Amygdala (tissue), 56 donors: ENCODE measurements at places on chromosomes 11 and 22.

DNA sequence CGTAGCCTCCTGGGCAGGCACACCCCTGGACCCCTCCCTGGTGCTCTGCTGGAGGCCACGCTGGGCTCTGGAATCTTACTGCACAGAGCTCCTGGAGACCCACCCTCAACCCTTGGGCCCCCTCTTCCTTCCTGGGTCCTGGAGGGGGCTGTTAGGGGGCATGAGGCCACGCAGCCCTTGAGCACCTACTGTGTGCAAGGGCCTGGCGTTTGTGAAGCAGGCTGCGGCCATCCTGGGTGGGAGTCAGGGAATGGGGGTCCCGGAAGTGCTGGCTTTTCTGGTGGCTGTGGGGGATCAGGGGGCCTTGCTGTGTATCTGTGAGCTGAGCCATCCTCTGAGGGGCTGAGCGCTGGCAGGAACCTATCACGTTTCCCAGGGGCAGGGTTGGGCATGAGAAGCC lies 40.9 kb upstream of the CCDC188 start:
- DNase-seq, result no peak

- DNase-seq, result no peak
Observed at GRCh38 chr11:77039491-77040400, 5.5 kb downstream of the B3GNT6 start.

DNA sequence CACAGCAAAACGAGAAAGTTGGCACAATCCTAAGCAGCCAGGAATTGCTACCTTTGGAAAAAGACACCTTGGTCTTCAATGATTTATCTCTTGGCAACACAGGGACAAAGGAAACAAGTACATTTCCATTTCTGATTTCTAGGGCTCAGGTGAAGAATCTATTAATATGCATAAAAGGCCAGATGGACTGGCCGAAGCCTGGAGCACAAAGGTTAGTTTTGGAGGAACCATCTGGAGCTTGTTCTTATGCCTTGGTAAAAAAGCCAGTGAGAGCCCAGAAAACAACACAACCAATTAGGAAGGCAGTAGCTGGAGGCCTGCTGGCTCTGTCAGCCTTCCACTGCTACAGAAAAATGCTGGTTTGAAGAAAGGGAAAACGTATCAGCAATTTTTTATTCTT lies 713.5 kb upstream of the API5 start:
- no peak for DNase-seq

- DNase-seq, result no peak
Observed at GRCh38 chr11:117037279-117037974, 60.8 kb downstream of the SIK3 start.

GRCh38 chr22:17990942-17991341 lies 33.4 kb downstream of the MICAL3 start:
- no peak for DNase-seq

GRCh38 chr11:66467034-66467659 lies 442 bp downstream of the PELI3 start:
- DNase-seq, result no peak

- no peak for DNase-seq
Observed at GRCh38 chr11:125256541-125257189, 92.1 kb downstream of the PKNOX2 start.

DNA sequence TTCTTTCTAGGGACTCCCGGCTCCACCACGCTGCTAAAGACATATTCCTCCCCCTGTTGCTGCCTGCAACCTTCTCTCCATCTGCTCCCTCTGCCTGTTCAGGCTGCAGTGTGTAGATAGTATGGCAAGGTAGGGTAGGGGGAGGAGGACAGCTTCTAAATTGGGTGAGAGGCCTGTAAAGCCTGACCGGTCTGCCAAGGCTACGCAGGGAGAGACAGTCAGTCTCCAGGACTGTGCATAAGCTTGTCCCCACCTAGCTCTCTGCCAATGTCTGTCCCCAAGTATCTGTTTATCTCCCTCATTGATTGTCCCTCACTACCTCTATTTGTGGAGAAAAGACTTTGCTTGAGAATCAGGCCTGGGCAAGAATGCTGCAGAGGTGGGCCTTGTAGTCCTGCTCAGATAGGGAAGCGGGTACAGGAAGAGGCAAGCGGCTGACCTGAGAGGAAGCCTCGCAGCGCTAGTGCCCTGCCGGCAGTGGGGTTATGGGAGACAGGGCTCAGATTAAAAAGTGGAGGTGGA lies 871 bp upstream of the SEZ6L start:
- no peak for DNase-seq

- DNase-seq, result no peak
Observed at GRCh38 chr22:27094633-27095308, 437.4 kb downstream of the MIAT start.

DNA sequence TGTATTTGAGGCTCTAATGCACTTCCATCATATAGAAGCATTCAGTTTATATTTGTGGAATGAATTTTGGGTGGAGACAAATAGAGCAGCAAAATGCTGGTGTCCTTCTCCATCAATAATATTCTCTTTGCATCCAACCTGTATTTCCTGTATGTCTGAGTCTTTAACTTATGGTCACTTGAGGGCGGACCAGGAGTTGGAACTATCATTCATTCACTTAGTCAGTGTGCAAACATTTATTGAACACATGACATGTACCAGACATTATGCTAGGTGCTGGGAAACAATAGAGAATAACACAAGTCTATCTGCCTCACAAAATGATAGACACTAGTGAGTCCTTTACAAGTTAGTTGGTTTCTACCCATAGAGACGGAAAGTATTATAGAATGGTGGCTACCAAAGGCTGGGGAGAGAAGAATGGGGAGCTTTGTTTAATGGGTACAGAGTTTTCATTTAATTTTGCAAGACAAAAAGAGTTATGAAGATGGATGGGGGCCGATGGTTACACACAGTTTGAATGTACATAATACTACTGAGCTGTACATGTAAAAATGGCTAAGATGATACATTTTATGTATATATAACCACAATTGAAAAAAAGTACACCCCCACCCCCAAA lies 4.6 kb upstream of the TMEM123 start:
- no peak for DNase-seq

DNA sequence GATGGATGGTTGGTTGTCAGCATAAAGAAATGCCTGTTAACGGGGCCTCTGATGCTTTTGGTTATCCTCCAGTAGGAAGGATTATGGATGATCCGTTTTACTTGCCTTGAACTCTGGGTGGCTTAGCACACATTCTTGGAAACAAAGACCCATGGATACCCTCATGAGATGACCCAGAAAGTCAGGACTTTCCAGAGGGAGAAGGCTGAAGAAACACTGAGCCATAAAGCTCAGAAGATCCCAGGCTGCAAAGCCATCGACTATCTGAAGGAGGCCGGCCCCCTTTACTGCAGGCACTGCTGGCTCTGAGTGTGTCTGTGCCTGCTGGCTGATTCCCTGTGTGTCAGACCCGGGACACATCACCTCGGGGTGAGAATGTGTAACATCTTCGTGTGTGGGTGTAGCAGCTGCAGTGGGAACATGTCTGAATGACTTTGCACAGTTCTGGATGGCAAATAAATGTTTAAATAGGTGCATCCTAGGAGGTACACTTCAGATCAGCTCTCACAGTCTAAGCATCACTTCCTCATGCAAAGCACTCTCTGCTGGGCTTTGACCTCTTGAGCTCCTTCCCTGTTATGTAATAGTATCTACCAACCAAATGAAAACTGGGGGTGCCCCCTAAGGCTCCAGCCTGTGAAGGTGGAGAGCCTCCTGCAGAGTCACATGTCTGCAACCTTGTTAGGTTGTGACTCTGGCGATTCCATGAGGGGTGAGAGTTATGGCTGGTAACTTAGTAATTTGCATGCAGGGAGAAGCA lies 1084.9 kb downstream of the TBC1D22A start:
- no peak for DNase-seq

DNA sequence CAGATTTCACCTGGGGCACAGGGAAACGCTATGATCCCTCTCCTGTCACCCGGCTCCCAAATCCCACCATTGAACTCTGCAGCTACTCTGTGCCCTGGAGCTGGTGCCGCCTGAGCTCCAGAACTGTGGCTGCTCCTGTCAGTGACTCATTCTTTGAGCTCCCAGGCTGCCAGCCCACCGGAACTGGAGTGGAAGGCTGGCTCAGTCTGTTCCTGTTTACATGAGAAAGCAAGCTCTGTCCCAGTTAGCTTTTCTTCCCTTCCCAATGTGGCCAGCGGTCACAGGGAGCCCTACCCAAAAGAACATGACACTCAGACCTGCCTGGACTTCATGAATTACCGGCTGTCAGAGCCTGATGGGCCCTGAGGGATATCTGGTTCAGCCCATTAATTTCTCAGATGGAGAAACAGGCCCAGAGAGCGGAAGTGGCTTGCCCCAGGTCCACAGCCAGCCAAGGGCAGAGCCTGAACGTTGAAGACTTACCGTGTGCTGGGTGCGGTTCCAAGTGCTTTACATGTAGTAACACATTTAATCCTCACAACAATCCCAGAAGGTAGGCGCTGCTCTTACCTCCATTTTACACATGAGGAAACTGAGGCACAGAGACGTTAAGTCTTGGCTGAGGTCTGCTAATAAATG lies 23.8 kb upstream of the IGSF22 start:
- DNase-seq, result no peak

DNA sequence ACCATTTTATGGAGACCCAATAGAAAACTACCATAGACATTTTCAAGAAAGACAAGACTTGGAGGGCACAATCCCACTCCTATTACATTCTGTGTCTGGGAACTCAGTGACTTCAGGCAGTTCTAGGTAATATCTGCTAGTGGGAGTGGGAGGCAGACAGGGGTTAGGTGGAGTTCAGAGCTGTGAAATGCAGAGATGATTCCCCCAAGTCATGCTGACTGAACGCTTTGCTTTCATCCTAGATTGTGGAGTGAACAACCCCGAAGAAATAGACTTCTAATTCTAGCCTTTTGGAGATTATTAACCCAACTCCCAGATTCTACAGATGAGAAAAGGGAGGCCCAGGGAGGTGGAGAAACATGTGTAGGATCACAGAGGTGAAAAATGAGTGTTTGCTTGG lies 437.8 kb upstream of the CADM1 start:
- DNase-seq, result no peak

DNA sequence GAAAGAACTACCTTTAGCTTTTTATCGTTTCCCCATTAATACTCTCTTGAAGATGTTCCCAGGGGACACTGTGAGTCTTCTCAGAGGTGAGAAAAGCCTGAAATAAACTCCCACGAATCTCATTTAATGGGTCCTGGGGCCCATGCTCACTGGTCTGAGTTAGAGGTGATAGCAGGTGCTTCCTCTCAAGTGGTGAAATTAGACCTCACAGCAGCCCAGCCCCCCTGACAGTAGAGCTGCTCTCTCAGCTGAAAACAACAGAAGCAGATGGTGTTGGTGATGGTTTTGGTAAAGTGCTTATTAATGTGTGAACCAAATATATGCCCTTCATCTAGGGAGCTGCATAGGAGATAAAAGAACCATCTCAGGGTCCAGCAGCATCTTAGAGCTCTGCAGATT lies 76.8 kb upstream of the VPREB1 start:
- DNase-seq, result no peak

DNA sequence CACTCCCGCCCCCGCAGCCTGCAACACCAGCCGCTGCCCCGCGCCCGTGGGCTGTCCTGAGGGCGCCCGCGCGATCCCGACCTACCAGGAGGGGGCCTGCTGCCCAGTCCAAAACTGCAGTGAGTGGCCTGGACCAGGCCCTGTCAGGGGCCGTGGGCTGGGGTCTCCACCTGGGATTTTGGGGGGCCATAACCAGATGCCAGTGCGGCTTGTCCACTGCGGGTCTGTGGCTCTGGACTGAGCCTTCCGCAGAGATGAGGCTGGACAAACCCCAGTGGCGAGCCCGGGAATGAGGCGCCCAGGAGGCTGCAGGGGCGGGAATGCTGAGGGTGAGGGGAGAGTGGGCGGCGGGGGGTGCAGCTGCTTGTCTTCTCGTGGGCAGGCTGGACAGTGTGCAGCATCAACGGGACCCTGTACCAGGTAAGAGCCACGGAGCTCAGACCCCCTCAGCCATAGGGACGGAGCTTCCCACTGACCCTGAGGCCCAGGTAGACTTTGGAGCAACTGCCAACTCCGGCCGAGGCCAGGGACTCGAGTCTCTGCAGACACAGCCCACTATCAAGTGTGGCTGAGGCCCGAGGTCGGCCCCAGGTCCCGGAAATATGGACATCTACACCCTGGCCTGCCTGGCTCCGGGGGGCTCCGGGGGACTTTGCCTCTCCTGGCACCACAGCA lies 24.8 kb upstream of the MUC5B start:
- no peak for DNase-seq

DNA sequence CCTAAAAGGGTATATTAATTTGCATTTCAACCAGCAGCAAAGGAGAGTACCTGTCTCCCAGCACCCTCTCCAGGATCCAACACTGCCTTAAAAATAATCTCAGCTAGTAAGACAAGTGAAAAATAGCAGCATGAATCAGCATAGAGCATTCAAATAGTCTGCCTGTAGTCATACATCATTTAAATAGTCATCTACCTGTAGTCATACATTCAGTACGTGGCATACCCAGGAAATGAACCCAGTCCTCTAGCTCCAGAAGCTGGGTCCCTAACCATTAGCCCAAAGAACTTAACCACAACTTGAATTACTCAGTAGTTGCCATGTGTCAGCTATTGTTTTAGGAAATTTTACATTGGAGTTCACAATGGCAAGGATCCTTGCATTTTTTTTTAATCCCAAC lies 9.3 kb downstream of the TENM4 start:
- DNase-seq, result no peak

GRCh38 chr11:91305402-91305801 lies 919.2 kb upstream of the FAT3 start:
- no peak for DNase-seq

GRCh38 chr22:49997251-49997599 lies 15.3 kb downstream of the IL17REL start:
- DNase-seq, result no peak

DNA sequence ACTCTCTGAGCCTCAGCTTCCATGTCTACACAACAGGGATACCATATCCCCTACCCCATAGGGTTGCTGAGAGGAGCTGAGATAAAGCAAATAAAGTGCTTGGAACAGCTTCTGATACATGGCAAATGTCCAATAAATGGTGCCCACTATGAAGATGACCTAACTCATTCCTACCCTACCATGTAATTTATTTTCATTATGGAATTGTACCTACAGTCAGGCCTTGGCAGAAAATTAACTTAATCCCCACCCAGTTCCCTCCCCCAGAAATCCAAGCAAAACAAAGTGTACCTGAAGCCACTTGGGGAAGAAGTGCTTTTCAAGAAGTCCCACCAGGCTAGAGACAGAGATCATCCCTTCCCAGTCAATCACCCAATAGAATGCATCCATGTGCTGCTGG lies 10.8 kb downstream of the SRRD start:
- DNase-seq, result no peak

- DNase-seq, result no peak
Observed at GRCh38 chr11:36438126-36438525, 71.9 kb downstream of the TRAF6 start.

GRCh38 chr11:64297699-64298358 lies 2.3 kb upstream of the CATSPERZ start:
- DNase-seq, result no peak

DNA sequence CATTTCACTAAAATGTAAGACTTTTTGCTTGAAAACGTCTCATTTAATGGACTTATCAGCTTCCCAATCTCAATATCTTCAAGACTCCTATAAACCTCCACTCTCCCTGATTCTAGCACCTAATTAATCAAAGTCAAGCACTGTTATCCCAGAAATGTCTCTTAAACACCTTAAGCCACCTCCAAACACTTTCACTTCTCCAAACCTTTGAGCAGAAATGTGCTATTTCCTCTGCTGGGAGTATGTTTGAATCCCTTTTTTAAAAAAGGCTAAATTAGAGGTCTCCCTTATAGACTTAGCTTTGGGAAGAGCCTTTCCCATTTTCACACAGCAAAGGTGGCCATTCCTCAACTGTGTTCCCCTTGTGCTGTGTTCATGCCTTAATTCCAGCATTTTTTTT lies 146.2 kb upstream of the SYN3 start:
- no peak for DNase-seq
